ENCODE measurements at places on chromosomes 13 and 19.

GRCh38 chr13:40330950-40331349 is 335.5 kb downstream of the FOXO1 start:
- no peak for DNase-seq

DNA sequence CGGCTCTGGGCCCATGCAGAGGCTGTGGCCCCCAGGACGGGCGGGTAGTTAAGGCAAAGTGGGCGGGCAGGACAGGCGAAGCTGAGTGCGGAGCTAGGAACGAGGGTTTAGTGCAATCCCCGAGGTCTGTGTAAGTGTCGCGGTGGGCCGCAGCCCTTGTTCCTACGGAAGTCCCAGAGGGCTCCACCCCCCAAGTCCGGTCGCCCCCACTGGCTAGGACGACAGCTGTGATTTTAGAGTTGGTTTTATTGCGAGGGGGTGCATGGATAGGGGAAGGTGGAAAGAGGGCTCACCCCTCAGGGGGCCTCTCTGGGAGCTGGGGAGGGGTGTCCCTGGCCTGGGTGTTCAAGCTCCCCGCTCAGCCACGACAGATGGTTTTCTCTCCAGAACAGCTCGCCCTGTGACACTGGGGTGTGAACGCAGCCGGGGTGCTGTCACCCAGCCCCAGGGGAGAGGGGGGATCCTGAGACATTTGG is 21.7 kb downstream of the ZBTB7A start:
- no peak for DNase-seq

- no peak for DNase-seq
Observed at GRCh38 chr19:5827342-5827890, 12.1 kb downstream of the FUT6 start.

DNA sequence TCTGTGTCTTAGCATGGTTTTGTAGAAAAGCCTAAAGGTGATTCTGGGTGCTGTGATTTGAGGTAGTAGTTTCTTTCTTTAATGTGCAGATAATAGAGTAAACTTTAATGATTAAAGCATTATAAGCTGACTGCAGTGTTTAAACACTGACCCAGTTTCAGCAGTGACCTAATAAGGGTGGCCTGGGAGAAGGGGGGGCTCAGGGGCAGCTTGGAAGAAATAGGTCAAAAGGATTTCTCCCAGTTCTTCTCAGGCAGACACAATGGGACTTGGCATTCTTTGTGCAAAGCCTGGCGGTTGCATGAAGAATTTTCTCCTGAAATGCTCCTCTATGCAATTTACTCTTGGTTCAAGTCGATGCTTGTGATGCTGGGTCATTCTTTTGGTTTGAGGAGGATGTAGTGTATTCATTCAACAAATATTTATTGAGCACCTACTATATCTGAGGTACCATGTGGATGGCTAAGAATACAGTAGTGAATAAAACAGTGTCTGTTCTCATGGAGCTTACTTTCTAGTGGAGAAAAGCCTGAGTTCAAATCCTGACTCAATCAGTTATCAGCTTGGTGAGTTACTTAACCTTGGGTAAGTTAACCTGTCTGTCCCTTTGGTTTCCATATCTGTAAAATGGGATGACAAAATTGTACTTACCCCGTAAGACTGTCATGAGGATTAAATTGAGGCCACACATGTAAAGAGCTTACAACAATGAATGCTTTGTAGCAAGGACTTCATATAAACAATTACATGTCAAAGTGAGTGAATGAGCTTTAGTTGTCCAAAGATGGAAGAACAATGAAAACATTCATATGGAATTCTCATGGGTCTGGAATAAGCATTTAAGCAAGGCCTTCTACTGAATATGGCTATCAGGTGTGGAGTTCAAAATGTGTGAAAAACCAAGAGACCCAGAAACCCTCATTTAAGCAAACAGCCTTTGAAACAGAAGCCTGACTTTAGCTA is 210.2 kb downstream of the KCNRG start:
- DNase-seq = no peak

- DNase-seq = no peak
Observed at GRCh38 chr19:53853707-53854106, 14.0 kb upstream of the MYADM start.

DNA sequence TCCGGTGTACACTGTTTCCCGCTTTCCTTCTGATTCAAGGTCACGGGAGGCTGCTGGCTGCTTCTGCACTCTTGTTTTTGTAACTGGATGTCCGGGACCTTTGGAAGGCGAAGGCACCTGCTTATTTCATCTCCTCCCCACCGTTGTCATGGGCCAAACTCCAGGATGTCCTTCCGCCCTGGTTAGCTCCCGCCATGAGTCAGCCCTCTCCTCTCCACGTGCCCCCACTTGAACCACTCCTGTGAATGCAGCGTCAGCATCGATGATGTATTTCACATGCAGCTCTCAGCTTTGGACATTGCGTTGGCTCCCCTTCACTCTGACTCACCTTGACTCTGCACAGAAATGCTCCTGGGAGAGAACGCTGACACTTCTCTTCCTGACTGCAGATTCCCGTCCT is 5.5 kb upstream of the GALP start:
- no peak for DNase-seq

GRCh38 chr13:49756263-49756662 is 36.2 kb downstream of the KPNA3 start:
- no peak for DNase-seq

- DNase-seq = no peak
Observed at GRCh38 chr13:52348071-52348470, 57.9 kb downstream of the THSD1 start.

DNA sequence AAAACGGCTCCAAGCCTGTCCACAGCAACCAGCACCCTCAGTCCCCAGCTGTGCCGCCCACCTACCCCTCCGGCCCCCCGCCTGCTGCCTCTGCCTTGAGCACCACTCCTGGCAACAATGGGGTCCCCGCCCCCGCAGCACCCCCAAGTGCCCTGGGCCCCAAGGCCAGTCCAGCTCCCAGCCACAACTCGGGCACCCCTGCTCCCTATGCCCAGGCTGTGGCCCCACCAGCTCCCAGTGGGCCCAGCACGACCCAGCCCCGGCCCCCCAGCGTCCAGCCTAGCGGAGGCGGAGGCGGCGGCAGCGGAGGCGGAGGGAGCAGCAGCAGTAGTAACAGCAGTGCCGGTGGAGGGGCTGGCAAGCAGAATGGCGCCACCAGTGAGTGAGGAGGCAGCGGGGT is 10.6 kb downstream of the CNOT3 start:
- DNase-seq = no peak

DNA sequence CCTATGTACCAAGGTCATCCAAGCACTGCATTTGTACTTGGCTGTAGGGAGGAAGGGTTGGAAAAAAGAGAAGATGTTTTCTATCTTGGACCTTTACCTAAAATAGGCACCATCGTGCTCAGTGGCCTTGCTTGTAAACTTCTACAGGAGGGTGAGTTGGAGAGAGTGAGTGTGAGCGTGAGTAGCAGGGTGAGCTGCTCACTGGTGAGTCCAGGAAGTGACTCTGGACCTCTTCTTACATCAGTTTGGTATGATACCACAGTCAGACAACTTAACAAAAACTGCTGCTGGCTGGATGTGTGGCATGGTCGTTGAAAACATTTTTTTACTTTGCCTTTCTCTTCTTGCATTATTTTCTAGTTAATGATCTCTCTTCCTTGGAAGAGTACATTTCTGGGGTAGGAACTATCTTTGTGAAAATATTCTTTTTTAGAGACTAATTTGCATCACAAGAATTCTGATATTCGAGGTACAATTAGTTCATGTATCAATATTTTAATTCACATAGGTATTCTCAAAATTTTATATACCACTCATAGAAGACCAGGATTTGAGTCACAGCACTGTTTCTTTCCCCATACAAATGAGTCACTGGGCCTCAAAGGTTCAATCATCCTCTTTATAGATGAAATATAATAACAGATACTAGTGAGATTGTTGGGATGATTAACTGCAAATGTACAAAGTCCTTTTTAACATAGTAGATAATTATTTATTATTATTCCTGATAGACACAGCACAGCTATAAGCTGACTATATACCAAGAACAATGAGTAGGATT is 651 bp downstream of the SERPINE3 start:
- no peak for DNase-seq

DNA sequence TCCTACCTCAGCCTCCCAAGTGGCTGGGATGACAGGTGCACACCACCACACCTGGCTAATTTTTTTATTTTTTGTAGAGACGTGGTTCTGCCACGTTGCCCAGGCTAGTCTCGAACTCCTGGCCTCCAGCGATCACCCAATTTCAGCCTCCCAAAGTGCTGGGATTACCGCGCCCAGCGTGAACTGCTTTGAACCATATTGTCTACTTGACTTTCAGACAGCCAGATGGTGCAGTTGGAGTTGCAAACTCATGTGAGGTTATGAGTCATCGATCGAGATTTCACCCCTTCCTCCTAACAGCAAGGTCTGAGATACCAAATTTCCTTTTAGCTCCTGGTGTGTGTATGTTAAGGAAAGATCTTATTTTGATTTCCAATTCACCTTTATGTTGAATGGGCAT is 2.7 kb downstream of the SLC27A1 start:
- no peak for DNase-seq

GRCh38 chr19:1747285-1748114 is 5.8 kb upstream of the ONECUT3 start:
- no peak for DNase-seq

GRCh38 chr13:22757530-22758120 is 423.2 kb upstream of the SGCG start:
- no peak for DNase-seq

DNA sequence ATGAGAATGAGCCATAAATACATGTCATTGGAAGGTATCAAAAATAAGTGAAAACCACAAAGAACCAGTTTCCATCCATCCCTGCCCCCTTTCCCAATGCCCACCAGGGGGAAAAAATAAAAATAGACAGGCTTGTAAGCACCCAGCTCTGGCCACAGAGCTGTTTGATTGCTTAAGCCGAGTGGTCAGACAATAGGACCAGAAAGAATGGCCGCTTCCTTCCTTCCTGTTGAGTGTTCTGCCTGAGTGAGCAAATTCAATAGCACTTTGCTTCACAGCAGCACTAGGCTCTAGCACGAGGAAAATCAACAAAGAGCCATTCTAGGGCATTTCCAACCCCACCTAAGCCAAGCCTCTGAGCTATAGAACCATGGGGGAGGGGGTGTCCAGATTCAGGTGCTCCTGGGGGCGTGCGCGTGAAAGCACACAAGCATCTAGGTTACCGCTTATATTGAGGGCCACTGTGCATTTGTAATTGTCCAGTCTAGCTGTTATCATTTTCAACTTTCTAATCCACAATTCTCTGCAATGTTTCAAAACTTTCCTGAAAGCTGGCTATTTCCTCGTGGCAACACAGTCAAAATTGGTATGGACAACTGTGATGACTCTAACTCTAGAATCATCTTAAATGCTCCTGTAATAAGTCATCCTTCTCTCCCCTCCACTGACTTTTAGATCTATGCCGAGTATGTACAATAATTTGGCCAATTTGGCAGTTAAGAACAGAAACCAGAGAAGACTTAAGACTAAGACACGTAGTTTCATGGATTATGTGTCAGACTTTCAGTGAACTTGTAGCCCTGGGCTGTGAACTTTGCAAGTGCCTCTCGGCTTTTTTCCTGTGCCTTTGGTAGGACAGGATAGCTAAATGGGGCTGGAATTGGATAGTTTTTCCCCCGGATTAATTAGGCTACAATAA is 64.3 kb downstream of the SPRY2 start:
- no peak for DNase-seq

GRCh38 chr19:289651-290371 is 1.4 kb downstream of the PLPP2 start:
- no peak for DNase-seq

Measured in dorsolateral prefrontal cortex (tissue), 122 donors.